ENCODE measurements at places on chromosomes 3 and 15. TPM values are rescaled to one million over a fixed set of nuclear protein-coding genes. Genes with fewer than 3 reads are reported as not detected.

GRCh38 chr3:76582632-76583378 is 457.1 kb upstream of the ROBO2 start:
- peaks cover 4% of the 10 kb centered on the region for H3K36me3 ChIP-seq
- 0 out of 2 replicates have a peak, but pooled peaks cover 2% of the 10 kb centered on the region for H3K4me1 ChIP-seq
- H3K27me3 ChIP-seq: no peaks in the 10 kb centered on the region
- no peak overlapping the region for H3K4me3 ChIP-seq

DNA sequence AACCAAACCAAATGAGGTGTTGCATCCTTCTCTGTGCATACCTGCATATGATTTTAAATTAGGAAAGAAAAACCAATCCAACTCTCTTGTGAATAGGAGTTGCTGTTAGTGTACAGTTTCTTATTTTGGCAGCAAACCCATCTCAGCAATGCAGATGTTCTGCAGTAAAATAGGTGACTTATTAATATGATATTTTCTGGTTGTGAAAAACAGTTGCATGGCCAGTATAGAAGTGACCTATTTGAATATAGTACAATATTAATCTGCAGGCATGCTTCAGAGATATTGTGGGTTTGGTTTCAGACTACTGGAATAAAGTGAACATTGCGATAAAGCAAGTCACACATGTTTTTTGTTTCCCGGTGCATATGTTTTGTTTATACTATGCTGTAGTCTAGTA is 42.2 kb downstream of the AKAP13 start:
- H3K27me3 ChIP-seq: no peaks in the 10 kb centered on the region
- no peak overlapping the region for H3K27ac ChIP-seq
- DNase-seq: no peak
- H3K4me3 ChIP-seq: no peak overlapping the region
- H3K4me1 ChIP-seq: peaks cover 25% of the 10 kb centered on the region

DNA sequence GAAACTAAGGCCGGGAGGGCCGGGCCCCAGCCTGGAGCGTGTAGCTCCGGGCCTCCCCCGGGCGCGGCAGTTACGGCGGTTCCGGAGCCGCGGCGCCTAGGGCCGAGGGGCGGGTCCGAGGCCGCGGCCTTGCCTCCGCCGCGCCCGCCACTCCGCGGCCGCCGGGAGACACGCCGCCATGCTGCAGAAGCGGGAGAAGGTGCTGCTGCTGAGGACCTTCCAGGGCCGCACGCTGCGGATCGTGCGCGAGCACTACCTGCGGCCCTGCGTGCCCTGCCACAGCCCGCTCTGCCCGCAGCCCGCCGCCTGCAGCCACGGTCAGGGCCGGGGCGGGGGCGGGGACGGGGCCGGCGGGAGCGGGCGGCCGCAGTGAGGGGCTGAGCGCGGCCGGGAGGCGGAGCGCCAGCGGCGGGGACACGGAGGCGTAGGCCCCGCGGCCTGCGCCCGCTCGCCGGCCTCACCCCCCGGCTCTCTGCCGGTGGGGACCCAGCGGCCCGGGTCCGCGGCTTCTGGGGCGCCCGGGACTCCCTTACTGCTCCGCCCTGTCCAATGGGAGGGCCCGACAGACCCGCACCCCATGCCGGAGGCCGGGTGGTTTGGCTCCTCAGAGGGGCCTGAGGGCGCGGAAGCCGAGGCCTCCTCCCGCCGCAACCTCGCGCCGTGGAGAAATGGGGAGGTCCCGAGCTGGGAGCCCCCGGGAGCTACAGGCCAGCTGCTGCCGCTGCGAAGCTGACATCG is at the start of gene DIS3L:
Gene DIS3L (plus strand): TSS at position 150 of the 738 bp plus-strand sequence. CDS start 29 bp downstream, at position 179.
- peak within 1 kb of the TSS; percentile 80 for H3K4me3 ChIP-seq
- peak within 1 kb of the TSS; percentile 80 for H3K27ac ChIP-seq
- peaks cover 38% of the 10 kb centered on the region for H3K4me1 ChIP-seq

- peaks cover 2% of the 10 kb centered on the region for H3K27me3 ChIP-seq
- no peaks in the 10 kb centered on the region for H3K4me1 ChIP-seq
- H3K27ac ChIP-seq: no peak overlapping the region
- no peaks in the 10 kb centered on the region for H3K36me3 ChIP-seq
- H3K4me3 ChIP-seq: no peak overlapping the region
Observed at GRCh38 chr15:93414576-93415231, 325.7 kb upstream of the RGMA start.

GRCh38 chr3:135930255-135930654 is 35.3 kb upstream of the PPP2R3A start:
- peaks cover 1% of the 10 kb centered on the region for H3K4me1 ChIP-seq
- H3K4me3 ChIP-seq: no peak overlapping the region
- no peak for DNase-seq
- H3K27me3 ChIP-seq: no peaks in the 10 kb centered on the region
- no peak overlapping the region for H3K27ac ChIP-seq

- peaks cover 4% of the 10 kb centered on the region for H3K4me1 ChIP-seq
- no peaks in the 10 kb centered on the region for H3K27me3 ChIP-seq
- H3K36me3 ChIP-seq: no peaks in the 10 kb centered on the region
- H3K4me3 ChIP-seq: no peak overlapping the region
- no peak overlapping the region for H3K27ac ChIP-seq
Observed at GRCh38 chr15:83838763-83839162, 184.8 kb downstream of the ADAMTSL3 start.

- DNase-seq: peak; percentile 79
- peak overlapping the region; percentile 74 for H3K27ac ChIP-seq
- H3K27me3 ChIP-seq: no peaks in the 10 kb centered on the region
- peaks cover 5% of the 10 kb centered on the region for H3K36me3 ChIP-seq
- peak overlapping the region; percentile 16 for H3K4me3 ChIP-seq
- H3K4me1 ChIP-seq: peaks cover 18% of the 10 kb centered on the region
Observed at GRCh38 chr15:55799291-55800212, 56.6 kb upstream of the PRTG start.

FGF12 gene
- 8.0 TPM for total RNA-seq

GUCA1C gene
- not detected for total RNA-seq

MST1R gene
- total RNA-seq: 6.2 TPM

AMT gene
- 57.8 TPM for total RNA-seq

DNA sequence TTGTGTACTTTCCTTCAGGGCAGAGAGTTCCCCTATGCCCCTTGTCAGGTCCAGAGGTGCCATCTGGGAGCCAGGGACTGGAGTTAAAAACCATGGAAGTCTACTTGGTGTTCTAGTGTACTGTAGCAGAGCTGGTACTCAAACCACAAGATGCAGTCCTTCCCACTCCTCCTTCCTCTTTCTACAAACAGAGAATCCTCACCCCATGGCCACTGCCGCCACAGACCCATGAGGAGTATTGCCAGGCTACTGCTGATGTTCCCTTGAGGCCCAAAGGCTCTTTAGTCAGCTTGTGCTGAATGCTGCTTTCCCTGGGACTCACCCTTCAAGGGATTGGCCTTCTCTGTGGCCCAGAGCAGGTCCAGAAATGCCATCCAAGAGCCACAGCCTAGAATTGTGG is 229.2 kb upstream of the ZPLD1 start:
- H3K36me3 ChIP-seq: peaks cover 18% of the 10 kb centered on the region
- H3K4me1 ChIP-seq: peaks cover 23% of the 10 kb centered on the region
- H3K4me3 ChIP-seq: no peak overlapping the region
- no peak for DNase-seq

EMC7 gene
- total RNA-seq: 32.1 TPM

PLSCR5 gene
- total RNA-seq: not detected

DNA sequence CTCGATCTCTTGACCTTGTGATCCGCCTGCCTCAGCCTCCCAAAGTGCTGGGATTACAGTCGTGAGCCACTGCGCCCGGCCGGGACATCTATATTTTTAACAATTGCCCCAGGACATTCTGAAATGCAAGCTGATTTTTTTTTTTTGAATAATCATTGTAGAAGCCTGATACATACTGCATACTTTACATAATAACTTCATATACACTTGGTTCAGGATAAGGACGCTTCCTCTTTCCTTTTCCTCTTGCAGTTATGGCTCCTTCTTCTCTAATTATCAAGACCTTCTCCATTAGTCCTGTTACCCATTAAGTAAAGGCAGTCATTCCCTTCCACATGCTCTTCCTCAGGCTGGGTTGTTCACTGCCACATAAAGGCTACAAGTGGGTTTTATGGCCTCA is 58.3 kb downstream of the SLCO3A1 start:
- peaks cover 24% of the 10 kb centered on the region for H3K4me1 ChIP-seq
- H3K36me3 ChIP-seq: no peaks in the 10 kb centered on the region
- DNase-seq: no peak
- H3K27ac ChIP-seq: no peak overlapping the region
- no peak overlapping the region for H3K4me3 ChIP-seq

DNA sequence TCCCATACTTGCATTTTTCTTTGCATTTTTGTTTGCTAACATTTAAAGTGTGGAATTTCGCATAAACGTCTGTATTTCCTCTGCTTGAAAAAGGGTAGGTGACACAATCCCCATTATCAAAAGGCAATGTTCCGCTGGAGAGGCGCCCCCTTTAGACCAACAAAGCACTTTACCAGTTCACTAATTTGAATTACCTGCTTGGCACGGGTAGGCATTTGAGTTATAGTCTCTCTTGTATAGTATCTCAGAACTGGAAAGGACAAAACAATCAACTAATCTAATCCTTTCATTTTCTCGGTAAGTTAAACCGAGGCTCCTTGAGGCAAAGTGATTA is 775 bp upstream of the CCDC39 start:
- H3K27ac ChIP-seq: peak overlapping the region; percentile 88
- peak overlapping the region; percentile 99 for H3K4me3 ChIP-seq
- no peaks in the 10 kb centered on the region for H3K36me3 ChIP-seq
- DNase-seq: peak; percentile 41
- H3K27me3 ChIP-seq: peaks cover 25% of the 10 kb centered on the region
- H3K4me1 ChIP-seq: 0 out of 2 replicates have a peak, but pooled peaks cover 3% of the 10 kb centered on the region

EFCC1 gene
- total RNA-seq: 0.16 TPM

Measured in WTC11 (cell line).